ENCODE measurements at places on chromosomes 6 and 20. TPM values are rescaled to one million over a fixed set of nuclear protein-coding genes. Genes with fewer than 3 reads are reported as not detected.

The SLPI gene
- total RNA-seq: 0.74 TPM

GRCh38 chr20:4853004-4853403 is 131.3 kb downstream of the PRND start:
- H3K4me1 ChIP-seq: no peaks in the 10 kb centered on the region
- no peak for DNase-seq
- H3K36me3 ChIP-seq: no peaks in the 10 kb centered on the region
- no peaks in the 10 kb centered on the region for H3K27me3 ChIP-seq
- H3K4me3 ChIP-seq: no peak overlapping the region

The BTN2A1 gene
- 23.0 TPM for total RNA-seq

- H3K36me3 ChIP-seq: no peaks in the 10 kb centered on the region
- no peak overlapping the region for H3K27ac ChIP-seq
- no peaks in the 10 kb centered on the region for H3K4me1 ChIP-seq
- no peaks in the 10 kb centered on the region for H3K27me3 ChIP-seq
- DNase-seq: no peak
- H3K4me3 ChIP-seq: no peak overlapping the region
Measured at GRCh38 chr6:20084411-20084810, 127.9 kb downstream of the MBOAT1 start.

DNA sequence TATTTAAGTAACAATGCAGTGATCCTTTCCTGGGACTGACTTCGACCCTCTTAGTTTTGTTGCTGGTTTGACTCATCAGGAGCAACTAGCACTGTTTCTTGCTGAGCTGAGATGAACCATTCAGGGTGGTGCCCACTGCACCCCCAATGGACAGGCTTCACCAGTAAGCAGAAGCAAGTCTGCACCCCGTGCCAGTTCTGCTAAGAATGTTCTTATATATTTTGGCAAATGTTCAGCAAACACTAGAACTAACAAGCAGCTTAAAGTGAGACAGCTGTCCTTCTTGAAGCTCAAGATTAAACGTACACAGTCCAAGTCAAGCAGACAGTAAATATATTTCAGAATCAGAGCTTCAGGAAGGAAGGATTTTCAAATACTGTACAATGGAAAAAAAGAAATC is 561.3 kb upstream of the CDH4 start:
- H3K4me1 ChIP-seq: no peaks in the 10 kb centered on the region
- no peaks in the 10 kb centered on the region for H3K36me3 ChIP-seq
- no peak overlapping the region for H3K27ac ChIP-seq
- no peak overlapping the region for H3K4me3 ChIP-seq

DNA sequence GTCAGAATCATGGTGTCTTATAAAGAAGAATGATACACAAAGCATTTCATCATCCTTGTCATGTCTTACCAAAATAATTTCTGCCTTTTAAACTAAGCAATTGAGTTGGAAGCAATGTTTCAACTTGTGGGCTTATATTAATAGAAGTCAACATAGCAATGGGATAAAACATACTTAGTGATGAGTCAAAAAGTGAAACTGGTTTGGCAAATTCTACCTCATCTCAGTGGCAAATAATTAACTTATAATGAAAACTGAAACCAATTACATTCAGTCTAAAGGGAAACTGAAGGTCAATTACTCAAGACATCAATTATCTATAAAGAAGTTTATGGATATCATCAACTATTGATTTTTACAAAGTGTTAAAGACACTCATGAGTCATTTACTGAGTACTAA is 463.8 kb downstream of the BMP2 start:
- H3K4me3 ChIP-seq: no peak overlapping the region
- no peak overlapping the region for H3K27ac ChIP-seq
- H3K4me1 ChIP-seq: no peaks in the 10 kb centered on the region

The ULBP1 gene
- 3.1 TPM for total RNA-seq

DNA sequence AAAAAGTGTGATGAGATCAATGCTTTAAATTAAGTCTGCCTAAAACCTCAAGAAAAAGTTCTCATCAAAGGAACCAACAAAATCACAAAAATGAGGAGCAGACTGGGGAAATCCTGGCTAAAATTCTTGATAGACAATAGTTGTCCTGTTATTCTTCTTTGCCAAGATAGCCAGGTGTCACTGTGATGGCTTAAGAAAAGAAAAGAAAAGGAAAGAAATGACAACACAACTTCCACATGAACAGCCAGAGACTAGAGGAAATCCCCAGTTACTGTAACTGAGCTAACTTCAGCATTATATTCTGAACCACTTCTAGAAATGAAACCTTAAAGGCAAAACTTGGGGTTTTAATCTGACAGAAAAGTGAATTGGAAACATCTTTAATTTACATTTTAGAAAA is 129.6 kb downstream of the CD24 start:
- no peaks in the 10 kb centered on the region for H3K4me1 ChIP-seq
- no peaks in the 10 kb centered on the region for H3K36me3 ChIP-seq
- peaks cover 3% of the 10 kb centered on the region for H3K27me3 ChIP-seq
- H3K4me3 ChIP-seq: no peak overlapping the region
- H3K27ac ChIP-seq: no peak overlapping the region

The NINL gene
- total RNA-seq: 25.0 TPM

GRCh38 chr20:60206259-60206658 is 248.0 kb downstream of the CDH26 start:
- H3K4me1 ChIP-seq: no peaks in the 10 kb centered on the region
- H3K27ac ChIP-seq: no peak overlapping the region
- no peak overlapping the region for H3K4me3 ChIP-seq

The MICB gene
- total RNA-seq: 72.1 TPM

The RAD21L1 gene
- total RNA-seq: 1.0 TPM

GRCh38 chr6:119312875-119313338 is 36.7 kb downstream of the MAN1A1 start:
- H3K4me1 ChIP-seq: no peaks in the 10 kb centered on the region
- DNase-seq: no peak
- no peak overlapping the region for H3K27ac ChIP-seq
- H3K4me3 ChIP-seq: no peak overlapping the region
- H3K36me3 ChIP-seq: no peaks in the 10 kb centered on the region

DNA sequence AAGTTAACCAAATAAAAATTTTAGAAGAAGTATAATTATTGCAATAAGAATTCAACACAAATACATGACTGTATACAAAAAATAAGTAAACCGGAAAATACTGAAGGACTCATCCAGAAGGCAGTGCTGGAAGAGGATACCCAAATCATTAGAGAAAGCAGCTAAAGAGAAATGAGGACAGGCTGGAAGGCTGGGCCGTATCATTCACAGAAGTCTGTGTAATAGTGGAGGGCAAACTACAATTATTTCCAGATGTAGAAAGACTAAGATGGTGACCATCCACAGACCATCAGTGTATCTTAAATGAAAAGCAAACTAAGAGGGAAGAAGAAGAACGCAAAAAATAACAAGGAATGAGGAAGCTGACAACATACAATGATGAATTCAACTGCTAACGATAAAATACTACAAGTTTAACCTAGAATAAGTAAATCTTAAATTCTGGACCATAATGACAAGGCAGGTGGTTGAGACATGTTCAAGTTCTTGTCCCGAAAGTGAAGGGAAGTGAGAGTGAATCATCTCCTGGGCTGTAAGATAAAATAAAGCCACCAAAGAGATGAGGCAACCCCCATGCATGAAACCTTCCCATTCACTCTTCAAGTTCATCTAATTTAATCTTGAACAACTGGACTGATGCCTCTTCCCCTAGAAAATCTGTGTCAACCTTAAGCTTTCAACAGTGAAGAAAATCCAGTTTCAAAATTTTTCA is 71.5 kb downstream of the SLC23A2 start:
- no peak overlapping the region for H3K27ac ChIP-seq
- no peaks in the 10 kb centered on the region for H3K27me3 ChIP-seq
- no peaks in the 10 kb centered on the region for H3K4me1 ChIP-seq
- H3K4me3 ChIP-seq: no peak overlapping the region

DNA sequence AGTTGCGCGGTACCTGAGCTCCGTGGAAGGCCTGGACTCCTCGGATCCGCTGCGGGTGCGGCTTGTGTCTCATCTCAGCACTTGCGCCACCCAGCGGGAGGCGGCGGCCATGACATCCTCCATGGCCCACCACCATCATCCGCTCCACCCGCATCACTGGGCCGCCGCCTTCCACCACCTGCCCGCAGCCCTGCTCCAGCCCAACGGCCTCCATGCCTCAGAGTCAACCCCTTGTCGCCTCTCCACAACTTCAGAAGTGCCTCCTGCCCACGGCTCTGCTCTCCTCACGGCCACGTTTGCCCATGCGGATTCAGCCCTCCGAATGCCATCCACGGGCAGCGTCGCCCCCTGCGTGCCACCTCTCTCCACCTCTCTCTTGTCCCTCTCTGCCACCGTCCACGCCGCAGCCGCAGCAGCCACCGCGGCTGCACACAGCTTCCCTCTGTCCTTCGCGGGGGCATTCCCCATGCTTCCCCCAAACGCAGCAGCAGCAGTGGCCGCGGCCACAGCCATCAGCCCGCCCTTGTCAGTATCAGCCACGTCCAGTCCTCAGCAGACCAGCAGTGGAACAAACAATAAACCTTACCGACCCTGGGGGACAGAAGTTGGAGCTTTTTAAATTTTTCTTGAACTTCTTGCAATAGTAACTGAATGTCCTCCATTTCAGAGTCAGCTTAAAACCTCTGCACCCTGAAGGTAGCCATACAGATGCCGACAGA is 9.9 kb downstream of the HEY2 start:
- H3K27me3 ChIP-seq: peaks cover 42% of the 10 kb centered on the region
- H3K4me1 ChIP-seq: no peaks in the 10 kb centered on the region

- H3K36me3 ChIP-seq: no peaks in the 10 kb centered on the region
- peak overlapping the region; percentile 100 for H3K27ac ChIP-seq
- H3K27me3 ChIP-seq: no peaks in the 10 kb centered on the region
Measured at GRCh38 chr6:73579389-73579788, 58.6 kb upstream of the EEF1A1 start.

- no peak overlapping the region for H3K4me3 ChIP-seq
- no peaks in the 10 kb centered on the region for H3K27me3 ChIP-seq
Measured at GRCh38 chr6:10248378-10248843, 166.5 kb downstream of the TFAP2A start.

GRCh38 chr20:45592574-45593189 is 13.6 kb upstream of the WFDC8 start:
- no peaks in the 10 kb centered on the region for H3K36me3 ChIP-seq
- no peaks in the 10 kb centered on the region for H3K4me1 ChIP-seq
- no peak overlapping the region for H3K4me3 ChIP-seq
- DNase-seq: peak; percentile 47
- no peaks in the 10 kb centered on the region for H3K27me3 ChIP-seq

GRCh38 chr6:157579467-157580031 is 198.6 kb downstream of the ZDHHC14 start:
- H3K4me1 ChIP-seq: no peaks in the 10 kb centered on the region
- no peak overlapping the region for H3K27ac ChIP-seq
- H3K4me3 ChIP-seq: no peak overlapping the region
- no peaks in the 10 kb centered on the region for H3K36me3 ChIP-seq

DNA sequence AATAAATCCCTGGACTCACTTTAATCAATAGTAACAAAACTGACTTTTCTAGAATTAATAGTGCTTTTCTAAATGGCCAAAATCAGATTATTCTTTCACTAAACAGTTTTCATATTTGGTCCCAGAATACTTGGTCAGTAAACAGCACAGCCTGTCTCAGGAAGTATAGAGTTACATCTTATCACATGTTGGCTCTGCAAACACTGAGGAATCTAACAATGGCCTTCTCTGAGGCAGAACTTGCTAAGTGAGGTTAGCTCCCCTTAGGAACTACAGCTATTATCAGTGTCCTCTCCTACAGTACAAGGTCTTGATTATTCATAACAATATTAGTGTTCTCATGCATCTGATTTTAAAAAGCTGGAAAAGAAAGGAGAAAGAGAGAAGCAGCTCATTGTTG is 1622.8 kb downstream of the HACE1 start:
- no peaks in the 10 kb centered on the region for H3K36me3 ChIP-seq
- H3K27ac ChIP-seq: no peak overlapping the region
- H3K4me1 ChIP-seq: no peaks in the 10 kb centered on the region
- no peak for DNase-seq

The RANBP9 gene
- 44.5 TPM for total RNA-seq

The GABRR1 gene
- not detected for total RNA-seq

- no peak overlapping the region for H3K27ac ChIP-seq
- no peak for DNase-seq
- H3K36me3 ChIP-seq: no peaks in the 10 kb centered on the region
Measured at GRCh38 chr6:116165596-116165995, 39.7 kb upstream of the COL10A1 start.

DNA sequence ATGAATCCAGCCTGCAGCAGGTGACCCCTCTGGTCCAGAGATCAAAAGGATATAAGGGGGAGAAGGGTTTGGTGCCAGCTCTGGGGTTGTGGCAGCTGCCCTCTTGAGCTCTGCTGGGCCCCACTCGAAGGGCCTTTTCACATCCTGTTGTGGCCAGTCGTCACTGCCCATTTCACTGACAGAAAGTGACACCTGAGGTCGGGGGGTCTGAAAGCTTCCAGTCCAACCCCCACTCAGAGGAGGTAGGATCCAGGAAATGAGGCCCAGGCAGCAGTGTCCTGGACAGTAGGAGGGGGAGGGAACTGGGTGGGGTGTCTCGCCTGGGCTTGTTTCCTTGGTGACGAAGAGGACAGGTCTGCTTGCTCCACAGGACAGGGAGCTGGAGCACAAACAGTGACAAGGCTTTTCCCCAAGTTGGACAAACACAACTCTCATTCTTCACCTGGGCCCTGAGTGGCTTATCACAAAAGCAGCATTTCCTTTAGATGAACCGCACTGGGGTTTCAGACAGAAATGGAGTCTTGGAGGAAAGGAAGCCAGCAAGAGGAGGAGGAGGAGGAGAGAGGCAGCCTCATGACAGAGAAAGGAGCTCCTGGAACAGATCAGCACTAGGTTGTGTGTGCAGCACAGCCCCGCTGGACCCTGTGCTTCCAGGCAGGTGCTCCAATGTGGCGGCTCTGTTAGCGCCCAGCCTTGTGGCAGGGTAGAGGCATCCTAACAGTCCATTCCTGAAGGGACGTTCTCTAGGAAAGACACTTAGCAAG is 11.0 kb downstream of the FRS3 start:
- peaks cover 8% of the 10 kb centered on the region for H3K4me1 ChIP-seq
- no peak for DNase-seq
- no peaks in the 10 kb centered on the region for H3K27me3 ChIP-seq
- H3K36me3 ChIP-seq: no peaks in the 10 kb centered on the region
- H3K27ac ChIP-seq: no peak overlapping the region
- no peak overlapping the region for H3K4me3 ChIP-seq

DNA sequence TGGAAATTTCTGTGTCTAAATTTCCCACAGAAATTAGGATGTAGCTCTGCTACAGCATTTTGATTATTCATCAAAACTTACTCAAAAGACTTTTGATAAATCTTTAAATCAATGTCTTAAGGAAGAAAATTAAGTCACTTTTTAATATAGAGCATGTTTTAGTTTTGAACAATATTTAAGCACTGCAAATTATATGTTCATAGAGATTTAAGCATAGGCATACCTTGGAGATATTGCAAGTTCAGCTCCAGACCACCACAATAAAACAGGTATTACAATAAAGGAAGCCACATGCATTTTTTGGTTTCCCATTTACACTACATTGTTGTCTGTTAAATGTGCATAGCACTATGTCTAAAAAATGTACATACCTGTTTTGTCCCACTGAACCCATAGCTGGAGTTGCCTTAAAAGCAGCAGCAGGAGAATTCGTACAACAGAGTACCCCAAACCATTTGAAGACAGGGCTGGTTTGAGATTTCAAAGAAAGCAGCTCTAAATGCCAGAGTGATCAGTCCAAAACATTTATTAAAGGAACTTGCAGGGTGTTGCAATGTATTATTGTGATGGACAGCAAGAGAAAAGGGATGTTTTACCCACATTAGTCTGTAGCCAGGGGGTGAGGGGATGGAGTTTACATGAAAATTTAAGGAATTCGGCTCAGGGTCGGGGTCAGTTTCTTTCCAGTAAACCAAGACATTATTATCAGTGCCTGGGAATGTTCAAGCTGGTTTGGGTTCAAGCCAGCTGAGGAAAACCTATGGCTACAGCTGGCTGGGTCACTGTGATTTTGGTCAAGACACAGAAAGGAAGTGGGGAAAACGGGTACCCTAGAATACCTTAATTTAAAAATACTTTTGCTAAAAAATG is 6.3 kb upstream of the LOC128125822 start:
- no peak for DNase-seq
- H3K27ac ChIP-seq: no peak overlapping the region
- peaks cover 5% of the 10 kb centered on the region for H3K4me1 ChIP-seq
- H3K36me3 ChIP-seq: no peaks in the 10 kb centered on the region
